ENCODE measurements at places on chromosomes 11 and 22.

DNA sequence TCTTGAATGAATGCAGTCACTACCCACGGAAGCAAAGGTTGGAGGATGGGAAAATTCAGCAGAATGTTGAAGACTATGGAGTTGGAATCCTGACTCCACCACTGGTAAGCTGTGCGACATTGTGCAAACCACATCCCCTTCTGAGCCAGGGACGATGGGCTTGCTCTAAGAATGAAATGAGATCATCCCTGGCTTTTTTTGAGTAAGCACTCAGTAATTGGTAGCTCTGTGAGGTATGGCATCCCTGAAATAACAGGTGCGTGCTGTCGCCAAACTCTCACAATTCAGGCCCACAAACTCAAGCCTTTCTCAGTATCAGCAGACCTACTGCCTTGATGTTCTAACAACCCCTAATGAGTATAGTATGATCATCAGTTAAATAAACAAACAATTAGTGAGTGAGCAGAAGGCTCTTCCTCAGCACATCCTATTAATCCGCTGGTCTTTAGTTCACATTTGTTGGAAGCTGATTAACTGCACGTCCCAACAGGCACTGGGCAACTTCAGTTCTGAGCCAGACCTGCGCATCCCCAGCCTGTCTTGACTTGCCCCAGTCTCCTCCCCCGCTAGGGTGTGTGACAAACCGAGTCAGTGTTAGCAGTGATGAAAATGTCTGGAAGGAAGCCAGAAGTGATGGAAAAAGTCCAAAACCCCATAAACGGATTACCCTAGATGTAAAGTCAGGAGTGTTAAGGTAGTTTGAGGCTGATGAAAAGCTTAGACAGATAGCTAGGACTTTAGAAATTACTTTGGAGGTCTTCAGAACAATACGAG lies 235.5 kb downstream of the GRIK4 start:
- no peak for DNase-seq

DNA sequence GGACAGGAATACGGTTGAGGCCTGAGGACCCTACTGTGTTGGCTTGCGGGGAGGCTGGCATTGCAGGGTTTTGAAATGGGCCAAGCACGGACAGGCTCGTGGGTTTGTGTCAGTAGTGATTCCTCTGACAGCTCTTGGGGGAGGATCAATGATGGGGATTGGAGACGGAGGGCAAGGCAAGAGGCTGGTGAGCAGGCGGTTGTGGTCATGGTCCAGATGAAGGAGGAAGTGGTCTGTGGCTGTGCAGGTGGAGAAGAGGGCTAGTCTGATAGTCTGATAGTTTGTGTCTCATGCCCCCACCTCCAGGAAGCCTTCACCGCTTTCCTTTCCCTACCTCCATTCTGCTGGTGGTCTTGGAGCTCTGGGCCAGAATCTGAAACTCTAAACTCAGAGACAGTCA lies 3.0 kb downstream of the MAFF start:
- no peak for DNase-seq

GRCh38 chr11:18384157-18384641 lies 10.2 kb upstream of the LDHA start:
- DNase-seq, result no peak

DNA sequence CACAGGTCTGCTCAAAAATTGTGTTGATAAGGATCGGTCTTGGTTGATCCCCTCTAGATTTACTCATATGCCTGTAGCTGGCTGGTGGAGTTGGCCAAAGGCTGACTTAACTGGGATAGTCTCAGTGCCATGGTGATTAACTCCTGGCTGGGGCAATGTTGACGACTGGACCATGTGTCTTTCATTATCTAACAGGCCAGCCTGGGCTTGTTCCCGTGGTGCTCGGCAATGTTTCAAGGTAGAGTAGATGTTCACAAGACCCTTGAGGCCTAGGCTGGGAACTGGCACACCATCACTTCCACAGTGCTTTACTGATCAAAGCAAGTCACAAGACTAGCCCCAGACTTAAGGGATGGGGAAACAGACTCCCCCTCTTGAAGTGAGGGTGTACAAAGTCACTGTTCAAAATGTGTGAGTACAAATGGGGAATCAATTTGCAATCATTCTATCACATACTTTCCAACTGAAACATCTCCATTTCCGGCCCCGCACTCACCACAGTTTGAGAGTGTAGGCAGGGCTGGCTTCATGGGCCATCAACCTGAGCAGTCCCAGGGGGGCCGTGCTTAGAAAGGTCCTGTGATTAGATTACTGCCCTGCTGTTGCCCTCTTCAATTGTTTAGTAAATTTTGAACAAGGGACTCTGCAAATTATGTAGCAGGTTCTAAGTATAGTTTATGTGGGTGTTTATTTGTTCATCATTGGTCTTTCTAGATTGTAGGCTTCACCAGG lies 240.8 kb downstream of the NELL1 start:
- DNase-seq, result no peak

GRCh38 chr22:35991168-35991567 lies 37.5 kb downstream of the RBFOX2 start:
- no peak for DNase-seq

- DNase-seq, result no peak
Observed at GRCh38 chr11:122697636-122698167, 42.2 kb downstream of the UBASH3B start.

GRCh38 chr11:106105986-106106385 lies 28.5 kb downstream of the AASDHPPT start:
- no peak for DNase-seq

Data from neural crest cell (in vitro differentiated cells).